Activated CD4-positive, alpha-beta T cell treated with anti-CD3 and anti-CD28 coated beads for 24 hours (primary cell): ENCODE measurements at places on chromosomes 1 and 21.
A peak's percentile ranks its signal among the peaks of the same experiment; 100 is the strongest.

GRCh38 chr1:115426231-115426771 lies 88.3 kb upstream of the NGF start:
- DNase-seq: no peak

GRCh38 chr1:199741586-199741985 lies 285.9 kb upstream of the NR5A2 start:
- no peak for DNase-seq

DNA sequence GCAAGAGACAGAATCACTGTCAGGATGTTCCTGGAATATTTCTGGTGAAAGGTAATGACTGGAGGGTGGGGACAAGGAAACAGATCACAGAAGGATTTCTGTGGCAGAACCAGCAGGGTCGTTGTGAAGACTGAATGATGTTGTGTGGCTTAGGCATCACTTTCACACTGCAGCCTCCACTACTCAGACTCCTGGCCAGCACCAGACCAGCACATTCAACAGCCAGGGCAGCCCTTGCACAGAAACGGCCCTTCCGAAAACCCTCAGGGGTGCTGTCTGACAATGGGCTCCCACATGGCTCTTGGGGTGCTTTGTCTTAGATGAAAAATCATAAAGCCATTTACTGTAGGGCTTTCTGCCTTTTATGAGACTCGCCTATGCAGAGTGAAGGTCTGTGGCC lies 3.8 kb upstream of the RAB7B start:
- DNase-seq: no peak

GRCh38 chr1:206803221-206803730 lies 31.0 kb upstream of the IL10 start:
- DNase-seq: peak; percentile 55

- no peak for DNase-seq
These were observed 26.8 kb downstream of the PALMD start for GRCh38 chr1:99672530-99673213.

DNA sequence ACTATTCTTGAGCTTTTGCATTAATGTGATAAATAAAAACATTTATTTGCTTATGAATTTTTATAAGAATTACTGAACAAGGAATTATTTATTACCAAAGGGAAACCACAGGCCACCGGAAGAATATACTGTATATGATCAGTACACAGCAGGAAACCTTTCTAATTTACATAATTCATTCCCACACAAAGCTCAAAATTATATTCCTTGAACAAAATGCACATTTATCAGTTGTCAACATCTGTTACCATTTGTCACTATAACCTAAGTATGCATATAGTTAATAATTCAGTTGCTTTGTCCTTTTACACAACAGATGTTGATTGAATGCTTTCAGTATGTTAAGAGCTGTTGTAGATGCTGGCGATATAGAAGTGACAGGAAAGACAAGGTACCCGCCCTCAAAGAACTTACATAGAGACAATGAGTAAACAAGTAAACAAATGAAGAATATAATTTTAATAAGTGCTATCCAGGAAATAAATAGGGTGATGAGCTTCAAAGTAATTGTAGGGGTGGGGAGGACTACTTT lies 27.2 kb downstream of the VPS45 start:
- DNase-seq: no peak

DNA sequence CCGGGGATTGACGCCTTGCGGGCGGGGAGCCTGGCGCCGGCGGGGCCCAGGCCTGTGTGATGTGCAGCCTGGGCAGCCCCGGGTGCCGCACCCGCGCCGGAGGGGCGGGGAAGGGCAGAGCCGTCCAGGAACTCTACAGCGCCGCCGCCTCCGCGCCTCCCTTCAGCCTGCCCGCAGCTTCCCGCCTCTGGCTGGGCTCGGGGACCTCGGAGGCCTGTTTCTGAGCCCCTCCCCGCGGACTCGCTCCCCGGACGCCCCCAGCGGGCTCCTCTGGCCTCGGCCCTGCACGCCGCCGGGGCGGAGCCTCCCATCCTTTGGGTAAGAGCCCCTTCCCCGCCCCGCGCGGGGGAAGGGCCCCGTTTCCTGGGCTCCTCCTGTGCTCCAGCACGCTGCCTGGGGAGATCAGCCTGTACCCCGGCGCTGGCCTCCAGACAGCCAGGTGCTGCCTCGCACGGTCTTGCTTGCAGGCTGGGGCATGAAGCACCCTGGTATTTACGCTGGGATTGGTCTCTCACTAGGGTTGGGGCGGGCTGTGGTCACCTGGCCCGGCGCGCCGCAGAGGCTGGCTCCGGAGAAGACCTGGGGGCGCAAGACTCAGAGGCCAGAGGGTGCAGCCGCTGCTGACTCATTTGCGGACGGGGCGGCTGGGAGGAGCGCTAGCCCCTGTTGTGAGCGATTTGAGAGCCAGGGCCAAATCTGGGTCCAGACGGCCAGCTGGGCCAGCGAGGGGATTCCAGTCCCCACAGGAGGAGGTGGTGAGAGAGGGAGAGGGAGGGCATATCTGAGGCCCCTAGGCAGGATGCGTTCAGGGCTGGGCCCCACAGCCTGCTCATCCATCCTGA lies 5.7 kb upstream of the ACOT11 start:
- DNase-seq: peak; percentile 52

GRCh38 chr1:214123061-214123784 lies 135.4 kb downstream of the PROX1 start:
- no peak for DNase-seq

GRCh38 chr1:77950873-77951272 lies 28.0 kb downstream of the FUBP1 start:
- no peak for DNase-seq

DNA sequence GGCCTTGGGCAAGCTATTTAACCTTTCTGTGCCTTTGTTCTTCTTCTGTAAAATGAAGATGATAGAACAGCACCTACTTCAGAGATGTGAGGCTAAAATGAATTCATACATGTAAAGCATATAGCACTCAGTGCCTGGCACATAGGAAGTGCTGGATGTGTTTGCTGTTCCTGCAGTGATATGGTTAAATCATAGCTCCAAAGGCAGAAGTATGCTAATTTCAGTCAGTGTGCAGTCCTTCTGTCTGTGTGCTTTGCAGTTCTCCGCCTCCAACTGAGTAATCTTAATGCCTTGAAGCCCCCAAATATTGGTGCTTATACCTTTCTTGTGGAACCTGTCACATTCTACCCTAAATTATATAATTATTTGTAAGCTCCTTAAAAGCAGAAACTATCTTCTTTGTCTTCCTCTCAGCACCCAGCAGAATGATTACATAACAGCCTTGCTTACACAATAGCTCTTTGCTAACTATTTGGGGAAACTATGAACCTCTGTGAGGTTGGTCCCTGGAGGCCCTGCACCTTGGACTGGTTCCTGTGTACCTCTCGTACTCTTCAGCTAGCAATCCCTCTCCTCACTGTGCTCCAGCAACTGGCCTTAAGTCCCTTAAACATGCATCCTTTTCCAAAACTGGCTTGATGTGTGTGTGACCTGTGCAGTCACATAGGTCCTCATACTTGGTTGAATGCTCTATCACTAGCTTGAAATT lies 57.0 kb upstream of the CACYBP start:
- DNase-seq: no peak

DNA sequence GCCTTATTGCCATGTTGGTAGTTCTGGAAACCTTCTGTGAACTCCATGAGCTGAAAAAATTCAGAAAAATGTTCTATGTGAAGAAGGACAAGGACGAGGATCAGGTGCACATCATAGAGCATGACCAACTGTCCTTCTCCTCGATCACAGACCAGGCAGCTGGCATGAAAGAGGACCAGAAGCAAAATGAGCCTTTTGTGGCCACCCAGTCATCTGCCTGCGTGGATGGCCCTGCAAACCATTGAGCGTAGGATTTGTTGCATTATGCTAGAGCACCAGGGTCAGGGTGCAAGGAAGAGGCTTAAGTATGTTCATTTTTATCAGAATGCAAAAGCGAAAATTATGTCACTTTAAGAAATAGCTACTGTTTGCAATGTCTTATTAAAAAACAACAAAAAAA lies 57.4 kb downstream of the KCNK1 start:
- no peak for DNase-seq

DNA sequence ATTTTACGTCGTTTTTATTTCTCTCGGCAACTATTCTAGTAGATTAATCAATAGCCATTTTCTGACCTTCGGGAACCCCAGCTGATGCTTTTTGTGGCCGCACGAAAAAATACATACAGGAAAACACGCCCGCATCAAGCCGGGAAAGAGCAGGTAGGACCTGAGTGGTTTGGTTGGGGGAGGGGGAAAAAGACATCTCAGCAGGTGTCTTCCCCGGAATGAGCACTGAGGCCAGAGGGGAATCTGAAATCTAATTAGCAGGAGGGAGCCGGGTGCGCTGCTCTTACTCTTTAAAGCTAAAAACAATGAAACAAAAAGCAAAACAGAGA lies 618 bp upstream of the FOXD3 start:
- DNase-seq: no peak

GRCh38 chr1:85199667-85200462 lies 951 bp downstream of the SYDE2 start:
- no peak for DNase-seq

- no peak for DNase-seq
These were observed 366.2 kb upstream of the ADAMTS5 start for GRCh38 chr21:27333096-27333495.

- no peak for DNase-seq
These were observed 21.6 kb upstream of the TRABD2B start for GRCh38 chr1:48018799-48019198.

- no peak for DNase-seq
These were observed 23.7 kb upstream of the HFM1 start for GRCh38 chr1:91428182-91428798.

GRCh38 chr1:151458802-151459330 lies 428 bp downstream of the POGZ start:
- no peak for DNase-seq

GRCh38 chr1:8137481-8138244 lies 111.6 kb upstream of the ERRFI1 start:
- DNase-seq: no peak

GRCh38 chr1:58997637-58998036 lies 213.8 kb upstream of the JUN start:
- DNase-seq: no peak

DNA sequence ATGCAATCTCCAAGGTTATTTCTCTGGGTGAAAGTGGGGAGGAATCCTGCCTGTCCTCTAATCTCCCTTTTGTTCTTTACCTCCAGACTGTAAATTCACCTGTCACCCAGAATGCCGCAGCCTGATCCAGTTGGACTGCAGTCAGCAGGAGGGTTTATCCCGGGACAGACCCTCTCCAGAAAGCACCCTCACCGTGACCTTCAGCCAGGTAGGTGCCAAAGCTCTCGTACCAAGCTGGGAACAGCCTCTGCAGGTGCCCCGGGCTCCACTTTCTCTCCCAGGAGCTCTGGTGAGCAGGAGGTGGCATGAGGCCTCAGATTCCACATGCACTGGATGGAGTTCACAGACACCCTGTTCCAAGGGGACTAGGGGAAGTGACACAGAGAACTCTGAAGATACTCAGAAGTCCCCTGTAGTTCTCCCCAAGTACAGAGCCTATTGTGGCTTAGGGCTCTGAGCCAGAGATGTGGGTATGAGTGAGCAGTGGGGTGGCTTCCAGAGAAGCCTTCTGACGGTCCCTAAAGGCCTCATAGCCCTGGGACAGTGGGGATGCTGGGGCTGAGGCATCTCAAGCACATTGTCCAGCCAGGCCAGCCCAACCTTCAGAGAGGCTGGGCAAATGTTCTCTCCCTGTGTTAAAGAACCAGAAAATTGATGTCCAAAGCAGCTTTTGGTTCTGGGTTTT lies 30.9 kb downstream of the RASSF5 start:
- no peak for DNase-seq

GRCh38 chr1:245168906-245169305 lies 14.1 kb downstream of the KIF26B start:
- DNase-seq: no peak

DNA sequence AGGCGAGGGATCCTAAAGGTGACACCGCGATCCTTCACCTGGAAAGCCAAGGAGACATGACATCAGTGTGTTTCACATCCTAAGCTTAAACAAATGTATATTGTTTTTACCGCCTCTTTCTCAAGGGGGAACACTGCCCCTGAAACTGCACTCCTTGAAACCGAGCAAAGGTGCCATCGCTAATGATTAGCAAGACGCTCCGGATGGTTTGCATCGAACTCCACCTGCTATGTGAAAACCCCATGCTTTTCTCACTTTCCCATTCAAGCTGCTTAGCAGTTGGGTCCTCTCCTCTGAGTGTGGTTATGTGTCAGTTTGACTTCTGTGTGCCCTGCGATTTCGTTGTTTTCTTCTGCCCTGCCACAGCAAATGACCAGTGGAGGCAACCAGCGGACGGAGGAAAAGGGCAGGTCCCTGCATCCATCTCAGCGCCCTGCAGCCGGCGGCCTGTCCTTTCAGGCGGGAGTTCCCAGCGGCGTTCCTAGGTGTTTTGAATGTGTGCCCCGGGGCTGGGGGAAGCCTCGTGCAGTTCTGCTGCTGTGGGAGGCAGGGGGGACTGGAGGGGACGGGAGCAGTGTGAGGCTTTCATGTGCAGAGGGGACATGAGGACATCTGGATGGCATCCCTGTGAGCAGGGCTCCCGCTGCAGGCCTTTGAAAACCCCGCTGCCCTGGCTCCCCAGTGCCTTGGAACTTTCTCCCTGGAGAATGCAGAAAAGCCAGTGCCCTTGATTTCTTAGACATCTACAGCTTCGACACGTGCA lies 16.1 kb downstream of the ZBTB18 start:
- DNase-seq: no peak

GRCh38 chr1:16727190-16728111 lies 12.9 kb upstream of the RNU1-4 start:
- peak; percentile 48 for DNase-seq

- DNase-seq: no peak
These were observed 225.6 kb downstream of the BRINP3 start for GRCh38 chr1:190252046-190252445.

DNA sequence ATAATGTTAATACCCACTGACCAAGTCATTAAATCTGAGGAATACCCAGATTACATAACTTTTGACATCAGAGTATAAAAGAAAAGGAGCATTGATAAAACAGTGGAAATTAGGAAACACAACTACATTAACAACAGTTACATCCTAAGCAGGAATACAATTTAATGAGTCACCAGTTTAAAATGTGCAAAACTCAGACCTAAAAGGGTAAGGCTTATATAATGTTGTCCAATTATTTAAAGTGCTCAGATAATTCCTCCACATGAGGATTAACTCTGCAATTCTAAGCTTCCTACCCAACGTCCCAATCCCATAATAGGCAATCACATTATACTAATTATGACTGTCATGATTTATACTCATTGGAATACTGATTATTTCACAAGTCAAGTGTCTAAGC lies 50.5 kb downstream of the ABL2 start:
- DNase-seq: no peak

DNA sequence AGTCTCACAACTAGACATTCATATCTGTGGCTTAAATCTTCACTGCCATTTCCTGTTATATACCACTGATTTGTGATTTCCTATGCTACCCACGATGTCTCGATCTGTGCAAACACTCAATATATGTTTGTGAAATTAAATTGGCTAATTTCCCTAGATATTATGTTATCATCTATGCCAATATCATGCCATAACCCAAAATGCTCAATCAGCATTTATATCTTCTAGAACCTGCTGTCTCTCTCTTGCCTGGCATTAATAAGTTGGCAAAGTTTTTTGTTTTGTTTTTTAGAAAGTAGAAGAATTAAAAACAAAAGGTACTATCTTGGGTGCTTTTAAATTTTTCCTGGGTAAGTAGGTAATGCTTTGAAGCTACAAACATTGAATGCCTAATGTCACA lies 358.5 kb upstream of the DAB1 start:
- DNase-seq: no peak

- DNase-seq: no peak
These were observed 74.6 kb upstream of the PDC start for GRCh38 chr1:186535388-186536133.
